ENCODE measurements at places on chromosomes 5 and 9.

DNA sequence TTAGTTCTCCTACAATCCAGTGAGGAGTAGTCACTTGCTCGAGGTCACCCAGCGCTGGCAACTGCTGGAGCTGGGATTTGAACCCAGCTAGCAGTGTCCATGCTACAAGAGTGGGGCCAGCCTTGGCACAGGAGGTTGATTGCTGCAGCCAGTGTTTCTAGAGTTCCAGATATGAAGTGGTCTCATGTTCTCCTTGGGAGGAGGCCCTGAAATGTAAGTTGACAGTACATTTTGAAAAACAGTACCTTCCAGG lies 802 bp downstream of the CCDC107 start:
- no peak for DNase-seq

GRCh38 chr9:134493461-134494272 lies 147.9 kb upstream of the COL5A1 start:
- DNase-seq = no peak

DNA sequence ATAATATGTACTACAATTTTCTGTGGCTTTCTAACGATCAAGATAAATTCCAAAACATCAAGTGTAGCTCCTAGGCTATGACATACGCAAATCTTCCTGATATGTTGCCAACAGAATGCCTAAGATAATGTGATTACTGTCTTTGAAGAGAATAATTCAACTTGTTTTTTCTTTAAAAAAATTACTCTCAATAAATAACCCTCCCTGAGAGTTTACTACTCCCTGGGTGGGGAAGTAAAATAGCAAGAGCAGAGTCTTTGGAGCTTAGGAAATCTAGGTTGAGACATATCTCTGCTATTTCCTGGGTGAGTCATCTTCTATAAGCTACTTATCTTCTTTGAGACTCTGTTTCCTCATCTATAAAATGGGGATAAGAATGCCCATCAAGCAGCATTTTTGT lies 201.2 kb downstream of the ACTL7B start:
- DNase-seq = no peak

- DNase-seq = no peak
These were observed 1057.7 kb upstream of the DMAC1 start for GRCh38 chr9:8857068-8857925.

- no peak for DNase-seq
These were observed 319.5 kb downstream of the ADGRV1 start for GRCh38 chr5:90878081-90878480.

- no peak for DNase-seq
These were observed 448.3 kb downstream of the TLE4 start for GRCh38 chr9:80020056-80020455.

DNA sequence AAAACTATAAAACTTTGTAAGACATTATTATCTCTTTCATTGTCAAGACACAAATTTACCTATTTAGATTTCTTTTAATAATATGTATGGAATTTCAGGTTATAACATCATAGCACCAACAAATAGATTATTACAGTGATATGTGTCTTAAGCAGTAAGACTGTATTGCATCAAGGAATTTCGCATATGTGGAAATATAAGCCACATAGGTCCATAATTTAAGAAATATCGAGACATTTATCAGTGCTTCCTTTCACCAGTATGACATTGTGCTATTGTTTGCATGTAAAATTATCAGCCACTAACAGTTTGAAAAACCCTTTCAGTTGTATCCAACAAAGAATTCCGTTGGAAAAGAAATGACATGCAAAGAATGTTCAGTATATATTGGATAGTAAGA lies 186.7 kb upstream of the RASA1 start:
- DNase-seq = no peak

DNA sequence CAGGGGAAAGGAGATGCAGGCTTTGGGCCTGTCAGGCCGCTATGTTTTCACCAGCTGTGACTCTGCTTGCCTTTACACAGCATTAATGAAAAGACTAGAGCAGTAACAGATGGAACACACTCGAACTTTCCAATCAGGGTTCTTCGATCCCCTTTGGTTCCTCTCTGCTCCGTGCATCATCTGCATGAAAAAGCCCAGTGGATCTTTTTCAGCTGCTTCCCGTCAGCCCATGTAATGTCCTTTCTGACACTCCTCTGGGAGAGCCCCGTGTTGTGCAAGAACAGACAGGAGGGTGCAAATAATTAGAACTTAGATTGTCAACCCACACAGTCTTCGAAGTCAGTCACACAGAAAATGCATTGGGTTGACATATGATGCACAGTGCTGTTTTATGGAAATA lies 448.9 kb upstream of the ZNF462 start:
- no peak for DNase-seq

GRCh38 chr5:126846744-126847455 lies 70.0 kb downstream of the LMNB1 start:
- no peak for DNase-seq

- no peak for DNase-seq
These were observed 180.4 kb downstream of the DAB2IP start for GRCh38 chr9:121831869-121832268.

All from T-helper 17 cell (primary cell).